A549 (cell line): ENCODE measurements at places on chromosomes 4 and X. TPM values are rescaled to one million over a fixed set of nuclear protein-coding genes. Genes with fewer than 3 reads are reported as not detected.
A peak's percentile ranks its signal among the peaks of the same experiment; 100 is the strongest.

The GALNTL6 gene
- 0.06 to 0.13 TPM (median 0.08 TPM) in 3 replicates for polyA plus RNA-seq

DNA sequence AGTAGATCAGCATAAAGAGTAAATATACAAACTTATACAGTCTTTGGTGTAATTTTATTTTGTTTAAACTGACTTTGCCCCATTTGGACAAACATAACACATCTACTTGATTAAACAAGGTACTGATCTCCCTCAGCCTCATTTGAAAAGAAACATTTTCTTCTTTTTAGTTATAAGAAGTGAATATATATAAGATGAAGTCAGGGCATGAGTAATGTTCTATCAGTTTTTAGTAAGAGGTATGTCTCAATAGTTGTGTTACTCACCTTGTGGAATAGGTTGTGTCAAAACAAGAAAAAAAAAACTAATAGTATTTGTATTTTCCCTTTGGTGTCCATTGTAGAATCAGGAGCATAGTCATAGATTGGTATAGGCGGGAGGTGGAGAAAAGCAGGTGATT, 327.4 kb downstream of the RPA4 start:
- no peak for DNase-seq

GRCh38 chrX:43655151-43656004, 721 bp upstream of the MAOA start:
- DNase-seq: peak; percentile 15

- no peak for DNase-seq
These were observed 369.5 kb upstream of the FAM241A start for GRCh38 chr4:111775556-111776297.

DNA sequence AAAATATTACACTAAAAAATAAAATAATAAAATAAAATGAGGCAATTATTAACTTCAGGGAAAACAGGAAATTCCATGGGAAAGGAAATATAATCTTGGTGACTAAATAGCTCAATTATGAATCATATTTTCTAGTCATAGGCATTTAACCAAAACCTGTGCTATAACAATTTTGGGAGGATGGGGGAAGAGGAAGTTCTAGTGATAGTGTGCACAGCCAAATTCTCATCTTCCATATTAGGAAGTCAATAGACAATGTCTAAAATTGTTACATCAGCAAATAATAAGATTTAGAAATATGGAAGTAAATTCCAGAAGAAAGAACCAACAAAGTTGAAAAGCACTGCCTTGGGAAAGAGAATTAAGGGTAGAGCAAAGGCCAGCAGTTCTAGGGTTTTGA, 2.8 kb downstream of the AWAT2 start:
- no peak for DNase-seq
